ENCODE measurements at places on chromosomes 4 and X. TPM values are rescaled to one million over a fixed set of nuclear protein-coding genes. Genes with fewer than 3 reads are reported as not detected.

HS3ST1 gene
- not detected for total RNA-seq

MAGEB1 gene
- not detected for total RNA-seq

BGN gene
- 62.5 TPM for total RNA-seq

THAP9 gene
- total RNA-seq, result 3.9 TPM

SLC26A1 gene
- under 0.01 TPM for total RNA-seq

FAM47E gene
- total RNA-seq, result 0.86 TPM

MAMLD1 gene
- total RNA-seq, result 1.3 TPM

RPA4 gene
- 0.43 TPM for total RNA-seq

RPS6KA6 gene
- total RNA-seq, result 16.8 TPM

HTRA3 gene
- 1.3 TPM for total RNA-seq

UXT gene
- total RNA-seq, result 91.5 TPM

ANKRD50 gene
- total RNA-seq, result 27.1 TPM

KLKB1 gene
- not detected for total RNA-seq

DGKK gene
- total RNA-seq, result not detected

YIPF7 gene
- total RNA-seq, result not detected

XPNPEP2 gene
- total RNA-seq, result not detected

NR0B1 gene
- total RNA-seq, result not detected

UGT2B15 gene
- not detected for total RNA-seq

IL1RAPL2 gene
- total RNA-seq, result 0.32 TPM

SMIM10L2A gene
- under 0.01 TPM for total RNA-seq

SLIT2 gene
- total RNA-seq, result 20.7 TPM

STX18 gene
- total RNA-seq, result 24.2 TPM

LONRF3 gene
- total RNA-seq, result 0.43 TPM

PAGE5 gene
- total RNA-seq, result not detected

CSAG1 gene
- not detected for total RNA-seq

PIN4 gene
- 6.9 TPM for total RNA-seq

MAGEB17 gene
- total RNA-seq, result not detected

SPIN2A gene
- total RNA-seq, result 1.3 TPM

PDGFRA gene
- 208 TPM for total RNA-seq

ASB5 gene
- total RNA-seq, result 7.4 TPM

SPANXC gene
- total RNA-seq, result not detected

MECP2 gene
- 25.1 TPM for total RNA-seq

UGT2B17 gene
- not detected for total RNA-seq

MTNR1A gene
- not detected for total RNA-seq

SMIM10 gene
- 6.8 TPM for total RNA-seq

SASH3 gene
- not detected for total RNA-seq

OPHN1 gene
- total RNA-seq, result 9.0 TPM

ALB gene
- total RNA-seq, result not detected

LEF1 gene
- 1.6 TPM for total RNA-seq

RASL11B gene
- total RNA-seq, result 1.3 TPM

MAGEA2 gene
- not detected for total RNA-seq

TRIML2 gene
- total RNA-seq, result not detected

Data from fibroblast of villous mesenchyme (primary cell).